ENCODE measurements at places on chromosomes 7 and 10. TPM values are rescaled to one million over a fixed set of nuclear protein-coding genes. Genes with fewer than 3 reads are reported as not detected.

DNA sequence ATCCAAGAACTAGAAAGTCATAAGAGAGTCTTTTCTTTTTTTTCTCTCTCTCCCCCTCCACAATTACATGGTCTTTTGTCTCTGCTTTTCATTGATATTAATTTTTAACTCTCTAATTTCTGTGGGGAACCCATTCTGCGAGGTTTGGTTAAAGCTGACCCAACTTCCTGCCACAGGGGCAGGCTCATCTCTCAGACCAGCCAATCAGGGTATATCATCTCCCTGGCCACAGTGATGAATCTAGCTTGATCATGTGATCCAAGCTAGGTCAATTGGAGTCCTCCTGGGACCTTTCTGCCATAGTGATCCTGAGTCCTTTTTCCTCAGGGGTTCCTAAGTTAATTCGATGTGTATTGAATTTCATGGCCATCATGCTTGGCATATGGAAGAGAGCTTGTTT is 38.0 kb upstream of the TRUB1 start:
- DNase-seq, result no peak

DNA sequence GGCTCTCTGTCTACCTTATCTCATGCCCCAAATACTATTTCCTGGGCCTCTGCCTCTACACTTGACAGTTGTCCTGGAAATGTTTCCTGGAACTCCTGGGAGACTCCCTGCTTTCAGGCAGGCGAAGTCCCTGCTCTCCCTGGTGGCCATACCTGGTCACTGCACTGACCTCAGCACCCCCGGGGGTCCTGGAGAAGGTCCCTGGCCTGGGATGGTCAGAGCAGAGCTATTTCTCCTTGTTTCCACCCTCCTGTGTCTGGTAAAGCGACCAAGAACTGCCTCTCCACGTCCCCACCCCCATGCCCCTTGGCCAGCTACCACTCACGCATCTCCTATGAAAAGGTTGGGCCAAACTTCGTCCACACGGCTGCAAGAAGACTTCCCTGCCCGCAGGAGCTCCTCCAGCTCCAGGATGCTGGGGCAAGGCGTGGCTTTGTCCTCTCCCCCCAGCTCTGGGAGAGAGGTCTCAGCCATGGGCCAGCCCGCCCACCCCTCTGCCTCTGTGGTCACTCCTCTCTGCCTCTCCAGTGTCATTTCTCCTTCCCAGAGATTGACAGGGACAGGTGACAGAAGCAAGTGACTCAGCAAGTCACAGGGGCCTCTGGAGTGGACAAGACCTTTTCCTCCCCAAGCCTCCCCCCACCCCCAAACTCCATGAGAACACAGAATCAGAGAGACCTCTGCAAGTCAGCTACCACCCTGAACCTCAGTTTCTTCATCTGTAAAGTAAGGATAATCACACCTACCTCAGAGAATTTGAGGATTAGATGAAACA is 2.6 kb upstream of the SAMD8 start:
- DNase-seq, result no peak

DNA sequence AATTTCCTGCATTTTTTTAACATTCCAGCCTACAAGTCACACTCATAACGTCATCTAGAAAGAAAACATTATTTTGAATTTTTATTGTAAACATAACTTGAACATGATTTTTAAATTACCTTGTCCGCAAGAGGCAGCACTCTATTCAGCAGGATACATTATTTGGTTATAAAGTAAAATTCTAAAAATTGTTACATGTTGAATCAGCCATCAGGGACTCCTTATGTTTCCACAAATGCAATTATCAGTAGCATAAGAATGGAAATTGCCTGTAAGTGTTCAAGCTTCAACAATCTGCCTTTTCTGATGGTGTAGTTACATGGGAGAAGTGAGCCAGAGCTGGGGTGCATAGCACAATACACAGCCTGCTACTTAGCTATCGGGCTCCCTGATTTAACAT is 97.5 kb downstream of the ZNF365 start:
- no peak for DNase-seq

DNA sequence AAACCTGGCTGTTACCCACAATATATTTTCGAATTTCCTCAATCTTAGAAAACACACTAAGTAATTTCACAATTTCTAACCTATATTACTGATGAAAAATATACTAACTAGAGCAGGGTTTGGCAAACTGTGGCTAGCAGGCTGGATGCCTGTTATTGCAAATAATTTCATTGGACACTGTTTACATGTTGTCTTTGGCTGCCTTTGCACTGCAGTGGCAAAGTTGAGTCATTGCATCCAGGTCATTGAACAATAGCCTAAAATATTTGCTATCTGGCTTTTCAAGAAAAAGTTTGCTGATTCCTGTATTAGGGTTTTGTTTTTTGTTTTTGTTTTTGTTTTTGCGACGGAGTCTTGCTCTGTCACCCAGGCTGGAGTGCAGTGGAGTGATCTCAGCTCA is 47.2 kb downstream of the KIF11 start:
- no peak for DNase-seq

Gene CYP3A5
- not detected for total RNA-seq
